Activated CD4-positive, alpha-beta T cell treated with anti-CD3 and anti-CD28 coated beads, Interleukin-2, amount 50 U/mL, for 24 hours (primary cell): ENCODE measurements at places on chromosomes 1 and 21.

DNA sequence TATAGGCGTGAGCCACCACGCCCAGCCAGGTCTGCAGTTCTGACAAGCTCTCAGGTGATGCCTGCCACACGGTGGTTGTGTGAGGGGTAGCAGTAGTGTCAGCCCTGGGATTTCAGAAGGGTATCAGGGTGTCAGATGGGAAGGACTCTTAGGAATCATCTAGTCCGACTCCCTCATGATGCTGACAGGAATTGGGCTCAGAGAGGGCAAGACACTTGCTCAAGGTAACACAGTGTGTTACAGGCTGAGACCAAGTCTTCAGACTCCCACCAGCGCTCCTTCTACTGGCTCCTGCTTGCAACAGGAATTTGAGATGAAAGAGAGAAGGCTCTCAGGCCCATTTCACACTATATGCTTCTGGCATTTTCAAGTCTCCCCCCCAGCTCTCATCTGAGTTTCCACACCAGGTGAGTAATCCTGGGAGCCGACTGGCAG is 6.9 kb downstream of the HTR1D start:
- DNase-seq, result no peak

GRCh38 chr1:200738949-200739651 is 407 bp downstream of the CAMSAP2 start:
- no peak for DNase-seq

DNA sequence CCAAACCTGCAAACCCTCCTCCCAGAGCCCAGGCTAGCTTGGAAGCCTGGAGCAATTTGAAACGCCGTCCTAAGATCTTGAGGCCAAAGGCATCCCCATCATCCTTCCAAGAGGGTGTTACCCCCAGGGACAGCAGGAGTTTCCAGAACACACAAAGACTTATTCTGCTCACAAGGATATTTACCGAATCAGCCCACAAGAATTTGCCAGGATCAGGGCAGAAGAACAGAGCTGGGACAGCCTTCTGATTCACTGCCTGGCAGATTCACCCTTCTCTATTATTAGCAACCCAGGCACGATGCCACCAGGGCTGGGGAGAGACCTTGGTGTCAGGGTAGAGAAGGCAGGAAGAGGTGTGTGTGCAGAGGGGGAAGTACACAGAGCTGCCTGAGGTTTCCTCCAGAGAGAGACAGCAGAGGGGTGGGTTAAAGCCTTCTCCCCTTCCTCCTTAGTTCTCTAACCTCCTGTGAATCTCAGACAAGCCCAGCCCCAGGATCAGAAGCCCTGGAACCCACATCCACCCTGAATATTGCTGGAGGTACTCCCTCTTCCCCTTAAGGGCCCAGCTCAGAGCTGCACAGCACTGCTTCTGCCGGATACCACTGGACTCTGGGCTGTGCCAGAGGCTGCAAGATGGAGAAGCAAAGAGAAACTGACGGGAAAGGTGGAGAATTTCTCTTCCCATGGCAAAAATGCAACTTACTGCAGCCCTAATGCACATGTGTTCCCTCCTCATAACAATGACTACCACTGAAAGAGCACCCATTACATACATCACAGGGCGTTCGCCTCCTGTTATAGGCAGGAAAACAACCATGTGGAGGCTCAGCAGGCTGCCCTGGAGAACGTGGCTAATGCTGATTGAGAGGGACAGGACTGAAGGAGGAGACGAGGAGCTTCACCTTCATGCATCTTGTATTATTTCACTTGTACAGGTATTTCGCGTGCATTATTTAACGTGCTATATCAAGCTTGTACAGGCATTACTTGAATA is 61.8 kb downstream of the ITPKB start:
- DNase-seq, result no peak

DNA sequence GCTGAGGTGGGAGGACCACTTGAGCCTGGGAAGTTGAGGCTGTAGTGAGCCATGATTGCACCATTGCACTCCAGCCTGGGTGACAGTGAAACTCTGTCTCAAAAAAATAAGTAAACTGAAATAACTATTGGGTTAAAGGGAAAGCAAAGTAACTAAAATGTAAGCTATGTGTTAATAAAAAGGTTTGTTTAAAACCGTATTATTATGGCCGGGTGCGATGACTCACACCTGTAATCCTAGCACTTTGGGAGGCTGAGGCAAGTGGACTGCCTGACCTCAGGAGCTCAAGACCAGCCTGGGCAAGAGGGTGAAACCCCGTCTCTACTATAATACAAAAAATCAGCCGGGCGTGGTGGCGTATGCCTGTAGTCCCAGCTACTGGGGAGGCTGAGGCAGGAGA is 27.0 kb downstream of the NVL start:
- no peak for DNase-seq
